ENCODE measurements at places on chromosomes 7 and 10. TPM values are rescaled to one million over a fixed set of nuclear protein-coding genes. Genes with fewer than 3 reads are reported as not detected.

Gene ETV1
- not detected for total RNA-seq

Gene MYL7
- total RNA-seq: not detected

Gene ASAH2
- 2.0 TPM for total RNA-seq

Gene PRSS1
- not detected for total RNA-seq

Gene SPDYE3
- not detected for total RNA-seq

Gene FAM237B
- not detected for total RNA-seq

Gene ANKRD16
- 5.2 TPM for total RNA-seq

Gene SCART1
- total RNA-seq: 1.6 TPM

Gene DOCK1
- 0.73 TPM for total RNA-seq

Gene NOM1
- 42.5 TPM for total RNA-seq

Gene PNLIPRP3
- not detected for total RNA-seq

Gene CREB3L2
- 51.4 TPM for total RNA-seq

Gene NRP1
- total RNA-seq: 3.4 TPM

Gene FZD8
- 0.29 TPM for total RNA-seq

Gene EGR2
- 22.9 TPM for total RNA-seq

Gene NUTM2A
- 0.80 TPM for total RNA-seq

Gene ANKRD61
- 0.49 TPM for total RNA-seq

Gene RARRES2
- not detected for total RNA-seq

Gene CCL24
- total RNA-seq: not detected

Gene SPDYE11
- total RNA-seq: not detected

Gene LRIT1
- total RNA-seq: not detected

Gene STARD3NL
- 24.3 TPM for total RNA-seq

Gene PAPSS2
- total RNA-seq: 0.07 TPM

Gene SRRT
- 229 TPM for total RNA-seq

Gene PTPN20
- 0.20 TPM for total RNA-seq

Gene ELAPOR2
- 4.4 TPM for total RNA-seq

Gene PLOD3
- total RNA-seq: 84.0 TPM

Gene TMEM270
- total RNA-seq: not detected

Gene SPDYE2
- not detected for total RNA-seq
